Stimulated activated CD8-positive, alpha-beta memory T cell treated with anti-CD3 and anti-CD28 coated beads, Interleukin-2, amount 100 ng/mL, for 48 hours (primary cell): ENCODE measurements at places on chromosomes 6 and 20.
A peak's percentile ranks its signal among the peaks of the same experiment; 100 is the strongest.

GRCh38 chr6:404685-405423, 13.3 kb downstream of the IRF4 start:
- DNase-seq: no peak

- no peak for DNase-seq
Observed at GRCh38 chr6:71721642-71722041, 164.7 kb upstream of the RIMS1 start.

DNA sequence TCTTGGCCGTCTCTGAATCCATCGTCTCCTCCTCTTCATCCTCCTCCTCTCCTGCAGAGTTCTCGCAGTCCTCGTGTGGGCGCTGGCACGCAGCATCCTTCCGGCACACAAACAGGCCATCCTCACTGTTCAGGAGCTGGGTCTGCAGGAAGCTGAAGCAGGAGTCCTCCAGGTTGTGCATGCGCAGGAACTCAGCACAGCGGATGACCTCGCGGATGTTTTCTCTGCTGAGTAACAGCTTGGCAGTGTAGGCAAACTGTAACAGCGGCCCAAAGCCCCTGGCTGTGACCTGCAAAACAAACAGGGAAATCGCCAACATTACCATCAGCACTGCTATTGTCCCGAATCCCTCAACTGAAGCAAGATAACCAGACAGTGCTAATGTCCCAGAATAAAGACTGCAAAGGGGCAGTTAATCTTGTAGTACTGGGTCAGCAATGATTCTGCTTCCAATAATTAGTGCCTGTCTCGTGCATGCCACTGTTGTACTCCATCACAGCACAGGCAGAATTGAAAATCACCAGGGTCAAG, 57.4 kb downstream of the GJA10 start:
- no peak for DNase-seq

DNA sequence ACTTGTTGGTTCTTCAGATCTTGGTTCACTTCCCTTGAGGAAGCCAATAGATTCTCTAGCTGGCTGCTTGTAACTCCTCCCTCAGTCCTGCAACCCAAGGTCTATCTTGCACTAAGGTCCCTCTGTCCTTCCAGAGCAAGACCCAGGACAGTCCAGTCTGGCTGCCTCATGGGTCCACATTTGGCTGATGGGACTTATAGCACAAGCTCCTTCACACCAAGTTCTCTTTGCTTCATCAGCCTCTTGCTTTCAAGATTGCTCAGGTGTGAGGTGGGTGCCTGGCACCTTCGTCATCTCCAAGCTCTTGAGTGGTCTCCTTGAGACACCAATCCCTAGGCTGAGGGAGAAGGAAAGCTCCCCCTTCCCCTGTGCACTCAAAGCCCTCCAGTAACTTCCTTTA, 28.3 kb downstream of the NSFL1C start:
- DNase-seq: no peak

GRCh38 chr6:35259194-35259947, at the start of gene ZNF76:
Gene ZNF76 (plus strand): TSS chr6:35259735. CDS start chr6:35281152, 21,417 bp downstream.
- DNase-seq: peak; percentile 91

DNA sequence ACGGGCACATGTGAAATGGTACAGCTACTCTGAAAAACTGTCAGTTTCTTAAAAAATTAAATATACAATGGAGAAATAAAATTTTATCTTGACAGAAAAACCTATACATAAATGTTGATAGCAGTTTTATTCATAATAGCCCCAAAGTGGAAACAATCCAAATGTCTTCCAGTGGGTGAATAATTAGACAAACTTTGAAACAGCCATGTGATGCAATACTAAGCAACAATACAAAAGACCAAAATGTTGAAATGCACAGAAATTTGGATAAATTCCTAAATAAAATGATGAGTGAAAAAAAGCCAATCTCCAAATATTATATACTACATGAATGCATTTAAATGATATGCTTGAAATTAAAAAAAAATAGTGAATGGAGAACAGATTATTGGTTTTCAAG, 523.1 kb downstream of the HTR1B start:
- DNase-seq: no peak

DNA sequence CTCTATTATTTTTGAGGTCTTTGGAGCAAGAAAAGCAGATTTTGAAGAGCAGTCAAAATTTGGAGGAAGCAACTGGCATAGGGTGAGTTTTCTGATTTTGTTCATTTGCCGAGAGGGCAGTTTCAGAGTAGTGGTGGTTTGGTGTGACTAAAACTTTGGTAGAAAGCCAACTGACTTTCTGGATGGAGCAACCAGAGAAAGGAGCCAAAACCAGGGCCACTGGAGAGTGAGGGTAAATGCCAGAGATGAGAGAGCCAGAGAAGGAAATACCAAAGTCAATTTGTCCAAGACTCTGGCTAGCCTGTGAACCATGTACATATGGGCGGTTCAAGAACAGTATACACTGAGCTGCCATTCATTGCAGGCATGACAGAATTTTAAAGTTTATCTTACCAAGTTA, 40.5 kb upstream of the ZBTB24 start:
- no peak for DNase-seq

DNA sequence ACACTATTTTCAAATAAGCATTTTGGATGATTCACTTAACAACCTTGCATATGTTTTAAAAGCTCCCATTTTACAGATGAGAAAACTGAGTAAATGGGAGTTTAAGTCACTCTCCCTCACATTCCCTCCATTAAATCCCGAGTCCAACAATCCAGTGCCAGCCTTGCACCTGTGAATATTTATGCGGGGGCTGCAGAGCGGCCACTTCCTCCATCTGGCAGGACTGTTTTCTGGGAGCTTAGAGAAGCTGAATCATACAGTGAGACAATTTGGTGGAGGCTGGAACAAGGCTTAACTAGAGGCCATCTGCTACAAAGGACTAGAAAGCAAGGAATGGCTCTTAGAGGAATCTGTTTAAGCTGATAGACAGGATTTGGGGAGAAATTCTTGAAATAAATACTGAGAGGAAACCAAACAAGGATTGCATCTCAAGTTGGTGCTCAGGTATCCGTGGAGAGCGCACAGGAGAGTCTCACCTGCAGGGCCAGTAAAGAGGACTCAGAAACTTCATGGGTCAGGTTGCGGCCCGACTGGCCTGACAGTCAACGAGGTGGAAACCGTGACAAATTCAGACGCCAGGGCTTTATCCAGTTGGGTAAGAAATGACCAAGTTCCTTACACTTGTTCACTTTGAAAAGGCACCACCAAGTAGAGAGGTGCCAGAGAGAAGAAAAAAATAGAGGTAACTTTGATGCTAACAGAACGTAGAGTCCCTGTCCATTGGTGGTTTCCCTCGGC, 478.5 kb downstream of the QKI start:
- DNase-seq: no peak

GRCh38 chr20:36425166-36425565, 116.2 kb upstream of the MYL9 start:
- DNase-seq: no peak

DNA sequence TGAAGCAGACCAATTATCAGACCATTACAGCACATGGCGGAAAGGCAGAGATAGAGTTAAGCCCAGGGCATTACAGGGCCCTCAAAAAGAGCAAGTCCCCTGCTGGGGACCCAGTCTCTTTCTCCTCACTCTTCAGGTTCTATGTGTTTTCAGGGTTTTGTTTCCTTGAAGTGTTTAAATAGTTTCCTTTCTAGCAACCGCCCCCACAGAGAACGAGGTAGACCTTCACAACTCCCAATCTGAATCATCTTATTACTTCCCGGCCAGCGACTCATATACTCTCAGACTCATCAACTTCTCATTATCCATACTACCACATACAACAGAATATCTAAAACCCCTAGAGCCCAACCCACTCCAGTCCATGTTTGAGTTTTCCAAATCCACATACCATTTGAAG, 526.6 kb upstream of the ARID1B start:
- DNase-seq: peak; percentile 11

- DNase-seq: no peak
Observed at GRCh38 chr20:63082308-63082938, 75.7 kb upstream of the BHLHE23 start.
